Natural killer cell treated with Interleukin-12 subunit alpha and Interleukin-12 subunit beta and Interleukin-15 and Interleukin-18, amount 100 ng/mL, for 72 hours (primary cell): ENCODE measurements at places on chromosomes 4 and X. TPM values are rescaled to one million over a fixed set of nuclear protein-coding genes. Genes with fewer than 3 reads are reported as not detected.
A peak's percentile ranks its signal among the peaks of the same experiment; 100 is the strongest.

Gene BEX5
- total RNA-seq = 3.0 TPM

Gene CT45A5
- not detected for total RNA-seq

Gene SPATA18
- not detected for total RNA-seq

Gene GAGE1
- total RNA-seq = not detected

DNA sequence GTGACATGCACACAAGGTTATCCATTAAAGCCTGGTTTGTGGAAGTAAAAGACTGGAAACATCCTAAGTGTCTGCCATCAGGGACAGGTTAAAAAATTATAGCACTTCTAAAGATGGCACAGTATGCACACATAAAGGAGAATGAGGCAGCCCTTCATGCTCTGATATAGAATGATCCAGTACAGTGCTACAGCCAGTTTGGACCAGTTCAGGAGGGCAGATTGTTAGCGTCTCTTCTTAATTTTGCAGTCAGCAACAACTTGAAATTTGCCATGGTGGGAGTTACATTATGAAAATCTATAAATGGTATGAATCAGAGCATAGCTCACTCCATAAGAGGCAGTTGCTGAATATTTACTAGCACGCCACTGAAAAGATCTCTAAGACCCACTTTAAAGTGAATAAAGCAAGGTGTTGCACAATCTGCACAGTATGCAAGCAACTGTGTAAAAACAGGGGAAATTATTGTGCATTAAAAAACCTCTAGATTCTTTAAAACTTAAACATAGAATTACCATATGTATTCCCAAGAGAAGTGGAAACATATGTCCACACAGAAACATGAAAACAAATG lies 20.3 kb upstream of the SOD3 start:
- H3K27ac ChIP-seq = no peak overlapping the region
- H3K4me1 ChIP-seq = no peaks in the 10 kb centered on the region
- H3K4me3 ChIP-seq = no peak overlapping the region
- H3K36me3 ChIP-seq = no peaks in the 10 kb centered on the region
- H3K27me3 ChIP-seq = peaks cover 10% of the 10 kb centered on the region
- no peak for DNase-seq

GRCh38 chr4:144399927-144400326 lies 246.0 kb upstream of the HHIP start:
- no peaks in the 10 kb centered on the region for H3K27me3 ChIP-seq
- no peak overlapping the region for H3K4me3 ChIP-seq
- no peak for DNase-seq
- H3K27ac ChIP-seq = no peak overlapping the region
- no peaks in the 10 kb centered on the region for H3K36me3 ChIP-seq

DNA sequence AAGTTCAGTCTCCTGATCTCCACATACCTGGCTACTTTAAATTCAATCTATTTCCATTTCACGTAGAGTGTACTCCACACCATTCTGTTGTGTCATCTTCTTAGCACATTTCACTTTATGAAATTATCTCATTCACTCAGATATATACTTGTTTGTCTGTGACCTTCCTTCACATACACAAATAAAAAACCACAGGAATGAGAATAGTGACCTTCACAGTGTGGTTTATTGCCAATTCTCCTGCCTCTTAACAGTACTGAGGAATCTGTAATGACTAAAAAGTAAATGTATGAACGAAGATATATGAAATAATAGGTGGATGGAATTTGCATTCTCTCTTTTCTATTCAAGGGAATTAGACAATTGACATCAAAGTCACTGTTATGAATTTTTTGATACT lies 183.9 kb upstream of the PCDH7 start:
- no peaks in the 10 kb centered on the region for H3K27me3 ChIP-seq
- H3K4me1 ChIP-seq = no peaks in the 10 kb centered on the region
- DNase-seq = no peak
- H3K4me3 ChIP-seq = no peak overlapping the region

DNA sequence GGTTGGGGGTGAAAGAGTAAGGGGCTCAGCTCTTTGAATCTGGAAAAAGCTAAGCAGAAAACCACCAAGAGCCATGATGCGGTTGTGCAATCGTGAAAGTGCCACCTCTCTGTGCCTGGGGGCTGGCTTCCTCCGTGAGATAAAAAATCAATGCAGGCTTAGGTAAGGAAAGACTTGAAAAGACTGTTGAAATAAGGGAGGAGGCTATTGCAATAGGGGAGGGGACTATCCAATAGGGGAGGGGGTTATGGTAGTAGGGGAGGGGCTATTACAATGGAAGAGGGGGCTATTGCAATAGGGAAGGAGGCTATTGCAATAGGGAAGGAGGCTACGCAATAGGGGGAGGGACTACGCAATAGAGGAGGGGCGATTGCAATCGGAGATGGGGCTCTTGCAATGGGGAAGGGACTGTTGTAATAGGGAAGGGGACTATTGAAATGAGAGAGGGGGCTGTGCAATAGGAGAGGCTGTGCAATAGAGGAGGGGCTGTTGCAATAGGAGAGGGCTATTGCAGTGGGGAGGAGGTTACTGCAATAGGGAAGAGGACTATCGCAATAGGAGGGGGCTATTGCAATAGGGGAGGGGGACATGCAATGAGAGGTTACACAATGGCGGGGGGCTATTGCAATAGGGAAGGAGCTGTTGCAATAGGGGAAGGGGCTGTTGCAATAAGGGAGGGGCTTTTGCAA lies 162.3 kb upstream of the PSAPL1 start:
- no peaks in the 10 kb centered on the region for H3K36me3 ChIP-seq
- peaks cover 13% of the 10 kb centered on the region for H3K4me1 ChIP-seq
- peaks cover 9% of the 10 kb centered on the region for H3K27me3 ChIP-seq
- DNase-seq = no peak
- no peak overlapping the region for H3K27ac ChIP-seq

GRCh38 chr4:100312615-100313350 lies 122.5 kb upstream of the DDIT4L start:
- H3K4me1 ChIP-seq = no peaks in the 10 kb centered on the region
- no peak overlapping the region for H3K4me3 ChIP-seq
- H3K27me3 ChIP-seq = peaks cover 7% of the 10 kb centered on the region
- H3K27ac ChIP-seq = no peak overlapping the region

DNA sequence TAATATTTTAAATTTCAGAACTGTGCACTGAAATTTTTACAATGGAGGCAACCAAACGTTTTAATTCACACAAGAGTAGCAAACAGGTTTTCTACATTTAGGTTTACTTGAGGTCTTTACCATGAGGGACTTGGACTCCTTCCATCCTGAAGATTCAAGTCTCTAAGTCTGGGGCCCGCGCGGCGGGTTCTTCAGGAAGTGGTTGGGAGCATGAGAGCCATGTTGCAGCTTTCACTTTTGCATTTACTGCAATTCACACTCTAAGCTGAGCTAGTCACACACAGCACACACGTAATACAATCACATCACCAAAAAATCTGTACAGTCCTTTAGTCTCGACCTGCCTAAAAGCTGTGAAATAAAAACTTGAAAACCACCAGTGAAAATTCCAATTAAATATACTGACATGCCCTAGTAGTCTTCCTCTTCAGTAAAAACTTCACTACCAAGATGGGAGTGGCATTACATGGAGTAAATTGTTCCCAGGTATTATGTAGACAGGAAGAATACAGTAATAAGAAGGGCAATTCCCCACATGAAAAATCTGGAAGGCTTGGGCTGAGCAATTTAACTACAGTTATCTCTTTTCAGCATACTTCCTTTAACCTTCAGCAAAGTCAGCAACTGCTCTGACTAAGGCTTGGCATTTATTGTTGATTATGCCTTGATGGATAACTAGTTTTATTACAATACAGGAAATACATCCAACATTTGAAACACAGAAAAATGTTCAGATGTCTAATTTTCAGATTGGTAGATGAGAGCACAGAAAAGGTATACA lies 571.1 kb upstream of the DIPK2B start:
- H3K27ac ChIP-seq = no peak overlapping the region
- DNase-seq = peak; percentile 82
- H3K36me3 ChIP-seq = peaks cover 20% of the 10 kb centered on the region
- no peaks in the 10 kb centered on the region for H3K27me3 ChIP-seq
- H3K4me1 ChIP-seq = peaks cover 37% of the 10 kb centered on the region

- no peaks in the 10 kb centered on the region for H3K36me3 ChIP-seq
- no peaks in the 10 kb centered on the region for H3K4me1 ChIP-seq
- no peaks in the 10 kb centered on the region for H3K27me3 ChIP-seq
- no peak for DNase-seq
- no peak overlapping the region for H3K4me3 ChIP-seq
Observed at GRCh38 chr4:95596676-95597075, 47.9 kb upstream of the UNC5C start.

DNA sequence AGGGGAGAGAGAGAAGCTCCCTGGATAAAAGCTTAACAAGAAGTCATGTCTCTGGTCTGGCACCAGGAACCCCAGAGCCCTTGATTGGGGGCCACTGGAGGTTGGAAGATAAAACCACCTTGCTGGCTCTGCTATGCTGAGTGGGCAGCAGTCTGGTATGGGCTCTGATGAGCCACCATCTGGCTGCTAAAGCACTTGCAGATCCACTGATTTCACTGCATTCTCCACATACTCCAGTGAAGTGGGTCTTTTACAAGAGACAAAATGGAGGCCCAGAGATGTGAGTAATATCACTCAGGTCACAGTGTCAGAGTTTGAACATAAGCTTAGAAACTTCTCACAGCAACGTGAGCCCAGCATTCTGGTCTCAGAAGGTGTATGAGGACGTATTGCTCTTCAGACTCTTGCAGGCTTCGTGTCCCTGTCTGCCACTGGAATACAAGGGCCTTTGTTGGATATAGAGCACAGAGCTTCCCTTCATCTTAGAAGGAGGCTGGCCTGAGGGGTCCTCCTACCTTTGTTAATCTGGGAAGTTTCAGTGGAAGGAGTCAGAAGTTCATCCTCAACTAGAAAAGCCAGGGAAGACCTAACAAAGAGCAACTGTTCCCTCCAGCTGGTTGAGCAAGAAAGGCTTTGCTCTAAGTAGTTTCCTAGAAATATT lies 11.8 kb downstream of the CLDN2 start:
- no peak overlapping the region for H3K4me3 ChIP-seq
- no peaks in the 10 kb centered on the region for H3K27me3 ChIP-seq
- H3K27ac ChIP-seq = no peak overlapping the region
- DNase-seq = no peak
- H3K4me1 ChIP-seq = no peaks in the 10 kb centered on the region
